Bronchial smooth muscle cell (primary cell): ENCODE measurements at places on chromosomes 7 and 10. TPM values are rescaled to one million over a fixed set of nuclear protein-coding genes. Genes with fewer than 3 reads are reported as not detected.

The FAM25A gene
- not detected in 2 replicates for total RNA-seq

The CDK1 gene
- total RNA-seq: 0.94 and 4.7 TPM in 2 replicates

The THNSL1 gene
- 3.3 and 5.7 TPM in 2 replicates for total RNA-seq

The CALML5 gene
- 0.17 TPM in 1 of 2 replicates, not detected in the other for total RNA-seq

The NACAD gene
- 1.7 and 2.8 TPM in 2 replicates for total RNA-seq
